ENCODE measurements at places on chromosomes 7 and 10. TPM values are rescaled to one million over a fixed set of nuclear protein-coding genes. Genes with fewer than 3 reads are reported as not detected.

- no peaks in the 10 kb centered on the region for H3K36me3 ChIP-seq
- DNase-seq: no peak
- no peak overlapping the region for H3K27ac ChIP-seq
- no peak overlapping the region for H3K4me3 ChIP-seq
These were observed 80.8 kb downstream of the VWDE start for GRCh38 chr7:12322903-12323300.

The AFAP1L2 gene
- total RNA-seq: 1.8 TPM

The TRPV5 gene
- total RNA-seq: not detected

DNA sequence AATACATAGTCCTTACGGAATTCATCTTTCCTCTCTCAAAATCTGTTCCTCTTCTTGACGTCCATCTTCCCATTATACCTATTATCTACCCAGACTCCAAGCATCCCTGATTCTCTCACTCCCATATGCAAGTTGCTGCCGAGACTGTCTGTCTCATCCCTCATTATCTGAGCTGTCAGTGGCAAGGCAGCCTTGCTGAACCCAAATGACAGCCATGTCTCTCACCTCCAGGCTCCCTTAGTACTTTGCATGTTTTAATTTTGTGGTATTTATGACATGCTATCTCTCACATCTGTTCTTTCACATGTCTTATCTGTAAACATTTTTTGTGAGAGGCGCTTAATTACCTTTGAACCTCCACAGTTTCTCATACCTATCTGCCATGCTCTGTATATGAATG is 54.4 kb upstream of the IFRD1 start:
- H3K27ac ChIP-seq: no peak overlapping the region
- H3K4me3 ChIP-seq: no peak overlapping the region
- no peak for DNase-seq
- peaks cover 21% of the 10 kb centered on the region for H3K4me1 ChIP-seq
- peaks cover 2% of the 10 kb centered on the region for H3K27me3 ChIP-seq

DNA sequence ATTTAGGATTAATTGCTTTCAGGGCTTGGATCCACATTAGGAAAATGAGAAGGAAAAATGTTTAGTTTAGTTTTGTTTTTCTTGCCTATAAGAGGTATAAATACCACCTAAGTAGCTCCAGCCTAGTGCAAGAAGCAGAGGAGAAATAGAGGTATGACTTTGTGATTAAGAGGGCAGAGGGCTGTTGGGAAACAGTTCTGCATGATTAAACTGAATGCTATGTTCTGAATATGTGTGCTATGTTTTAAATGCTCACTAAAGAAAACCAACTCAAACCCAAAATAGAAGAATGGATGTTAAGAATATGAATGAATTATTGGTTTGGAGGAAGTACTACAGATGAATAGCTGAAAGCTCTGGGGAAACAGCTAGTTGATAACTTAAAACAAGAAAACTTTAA is 7.6 kb downstream of the CALCR start:
- no peak for DNase-seq
- H3K27me3 ChIP-seq: peaks cover 32% of the 10 kb centered on the region
- H3K27ac ChIP-seq: no peak overlapping the region
- H3K4me3 ChIP-seq: no peak overlapping the region
- no peaks in the 10 kb centered on the region for H3K4me1 ChIP-seq
